ENCODE measurements at places on chromosomes 1 and 21.

DNA sequence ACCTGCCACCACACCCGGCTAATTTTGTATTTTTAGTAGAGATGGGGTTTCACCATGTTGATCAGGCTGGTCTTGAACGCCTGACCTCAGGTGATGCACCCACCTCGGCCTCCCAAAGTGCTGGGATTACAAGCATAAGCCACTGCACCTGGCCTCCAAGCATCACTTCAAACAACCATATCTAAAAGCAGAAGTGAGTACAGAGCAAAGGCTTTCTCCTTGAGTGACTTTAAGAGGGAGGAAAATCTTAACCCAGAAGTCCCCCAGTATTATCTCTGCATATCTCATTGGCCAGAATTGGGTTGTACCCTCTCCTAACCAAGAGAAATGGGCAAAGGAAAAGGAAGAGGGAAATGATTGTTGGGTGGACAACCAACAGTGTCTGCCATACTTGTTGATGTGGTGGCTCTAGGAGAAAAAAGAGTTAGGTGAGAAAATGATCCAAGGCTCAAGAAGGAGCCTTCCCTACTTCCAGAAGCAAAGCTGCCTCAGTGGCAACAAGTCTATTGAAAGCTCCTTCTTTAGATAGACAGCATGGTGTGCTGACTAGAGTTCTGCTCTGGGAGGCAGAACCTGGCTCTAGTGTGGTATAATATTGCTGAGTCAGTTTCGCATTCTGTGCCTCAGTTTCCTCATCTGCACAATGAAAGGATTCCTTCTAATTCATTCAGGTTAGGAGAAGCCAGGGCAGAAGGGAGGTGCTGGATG is 16.8 kb upstream of the FOXE3 start:
- DNase-seq, result no peak

DNA sequence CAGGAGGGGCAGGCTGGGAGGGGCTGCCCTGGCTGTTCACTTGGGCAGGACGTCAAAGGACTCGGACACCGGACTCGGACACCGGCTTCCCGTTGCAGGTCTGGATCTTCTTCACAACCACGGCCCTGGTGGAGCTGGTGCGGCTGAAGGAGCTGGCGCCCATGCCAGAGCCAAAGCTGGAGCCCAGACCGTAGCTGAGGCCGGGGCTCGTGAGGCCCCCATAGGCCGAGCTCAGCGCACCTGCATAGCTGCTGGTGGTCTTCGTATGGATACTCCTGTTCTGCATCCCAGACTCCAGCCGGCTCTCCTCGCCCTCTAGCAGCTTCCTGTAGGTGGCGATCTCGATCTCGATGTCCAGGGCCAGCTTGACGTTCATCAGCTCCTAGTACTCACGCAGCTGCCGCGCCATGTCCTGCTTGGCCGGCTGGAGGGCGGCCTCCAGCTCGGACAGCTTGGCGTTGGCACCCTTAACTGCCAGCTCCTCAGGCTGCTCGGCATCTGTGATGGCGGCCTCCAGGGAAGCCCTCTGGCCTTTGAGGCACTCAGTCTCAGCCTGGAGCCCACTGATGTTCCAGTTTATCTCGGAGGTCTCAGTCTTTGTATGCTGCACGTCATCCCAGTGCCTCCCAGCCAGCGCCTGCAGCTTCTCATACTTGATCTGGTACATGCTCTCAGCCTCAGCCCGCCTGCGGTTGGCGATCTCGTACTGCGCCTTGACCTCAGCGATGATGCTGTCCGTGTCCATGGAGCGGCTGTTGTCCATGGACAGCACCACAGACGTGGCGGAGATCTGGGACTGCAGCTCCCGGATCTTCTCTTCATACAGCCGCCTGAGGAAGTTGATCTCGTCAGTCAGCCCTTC is 15.1 kb upstream of the KLF17 start:
- DNase-seq, result no peak

DNA sequence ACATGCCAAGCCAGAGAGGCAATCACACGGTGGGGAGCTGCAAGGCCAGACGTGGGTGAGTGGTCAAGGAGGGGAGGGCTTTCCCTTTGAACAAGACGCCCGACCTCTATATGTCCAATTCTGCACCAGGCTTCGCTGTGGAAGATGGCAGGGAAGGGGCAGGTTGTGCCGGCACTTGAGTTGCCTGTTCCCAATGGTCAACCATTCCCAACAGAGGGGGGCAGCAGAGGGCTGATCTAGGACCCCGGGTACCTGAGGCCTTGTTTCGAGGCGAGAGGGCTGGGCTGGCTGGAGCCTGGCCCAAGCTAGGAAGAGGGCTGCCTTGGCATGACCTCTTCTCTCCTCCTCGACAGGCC is 64.9 kb downstream of the TMEM53 start:
- DNase-seq, result peak; percentile 25

DNA sequence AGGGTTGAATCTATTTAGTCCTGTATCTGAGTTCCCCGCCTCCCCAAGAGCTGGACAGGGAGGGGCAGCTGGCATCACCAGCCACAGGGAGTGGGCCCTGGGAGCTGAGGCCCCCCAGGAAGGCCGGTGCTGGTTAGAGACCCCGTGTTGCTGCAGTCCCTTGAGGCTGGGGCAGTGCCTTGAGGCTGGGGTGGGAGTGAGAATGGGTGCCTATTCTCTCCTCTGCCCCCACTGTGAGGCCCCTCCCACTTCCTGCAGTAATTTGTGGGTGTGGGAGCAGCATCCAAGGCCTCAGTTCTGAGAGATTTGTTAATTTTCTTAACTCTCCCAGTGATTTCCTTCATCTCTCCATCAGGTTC is 2.5 kb upstream of the TRAPPC3 start:
- peak; percentile 51 for DNase-seq

GRCh38 chr1:33298623-33299277 is 22.1 kb downstream of the A3GALT2 start:
- DNase-seq, result peak; percentile 47

DNA sequence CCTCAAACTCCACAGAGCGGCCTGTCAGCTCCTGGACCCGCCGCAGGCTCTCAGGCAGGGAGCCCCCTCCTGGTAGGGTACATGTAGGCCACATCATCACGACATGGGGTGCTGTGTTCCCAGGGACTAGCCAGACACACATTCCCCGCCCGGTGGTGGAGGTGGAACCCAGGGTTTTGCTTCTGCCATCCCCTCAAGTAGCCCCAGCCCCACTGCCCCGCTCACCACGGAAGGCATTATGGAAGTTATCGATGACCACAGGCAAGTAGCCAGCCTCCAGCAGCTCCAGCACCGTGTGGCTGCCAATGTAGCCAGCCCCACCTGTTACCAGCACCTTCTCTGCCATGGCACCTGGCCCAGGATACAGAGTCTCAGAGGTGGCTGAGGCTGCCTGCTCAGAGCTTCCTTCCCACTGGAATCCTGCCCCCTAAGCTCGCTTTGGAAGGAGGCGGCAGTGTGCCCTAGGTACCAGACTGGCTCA is 1.9 kb downstream of the GALE start:
- DNase-seq, result no peak

DNA sequence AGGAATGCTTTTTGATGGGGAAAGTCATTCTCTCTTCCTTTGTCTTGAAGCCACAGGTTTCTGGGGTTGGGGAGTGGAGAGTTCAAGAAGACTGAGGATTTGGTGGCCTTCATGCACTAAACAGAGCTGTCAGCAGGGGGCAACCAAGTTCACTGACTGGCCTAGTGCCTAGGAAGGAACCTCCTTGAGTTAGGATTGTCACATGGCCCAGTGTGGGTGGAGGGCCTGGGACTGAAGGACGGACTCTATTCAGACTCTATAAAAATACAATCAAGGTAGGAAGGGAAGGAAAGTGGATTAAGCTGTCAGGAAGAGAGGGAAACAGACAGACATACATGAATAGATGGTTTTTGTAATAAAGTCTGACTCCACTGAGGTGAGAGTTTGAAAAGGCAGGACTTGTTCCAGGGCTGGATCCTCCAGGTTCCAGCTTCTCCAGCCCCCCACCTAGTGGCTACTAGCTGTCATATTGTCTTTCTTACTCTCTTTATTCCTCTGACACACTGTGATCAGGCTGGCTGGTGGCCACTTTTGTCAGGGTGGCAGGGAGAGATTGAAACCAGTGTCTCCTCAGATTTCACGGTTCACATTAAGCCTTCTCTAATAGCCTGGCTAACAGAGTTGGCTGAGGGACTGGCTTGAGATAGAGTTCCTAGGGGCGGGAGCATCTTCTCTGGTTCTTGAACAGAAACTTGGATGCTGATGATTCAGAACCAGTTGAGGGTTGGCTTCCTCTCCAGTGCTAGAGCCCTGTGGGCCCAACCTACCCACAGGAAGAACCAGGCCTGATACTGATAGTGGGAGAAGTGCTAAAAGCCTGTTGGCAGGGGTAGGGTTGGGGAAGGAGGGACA is 4.1 kb upstream of the SH3BGRL3 start:
- DNase-seq, result peak; percentile 66

GRCh38 chr1:10730985-10731384 is 65.5 kb downstream of the CASZ1 start:
- DNase-seq, result no peak

DNA sequence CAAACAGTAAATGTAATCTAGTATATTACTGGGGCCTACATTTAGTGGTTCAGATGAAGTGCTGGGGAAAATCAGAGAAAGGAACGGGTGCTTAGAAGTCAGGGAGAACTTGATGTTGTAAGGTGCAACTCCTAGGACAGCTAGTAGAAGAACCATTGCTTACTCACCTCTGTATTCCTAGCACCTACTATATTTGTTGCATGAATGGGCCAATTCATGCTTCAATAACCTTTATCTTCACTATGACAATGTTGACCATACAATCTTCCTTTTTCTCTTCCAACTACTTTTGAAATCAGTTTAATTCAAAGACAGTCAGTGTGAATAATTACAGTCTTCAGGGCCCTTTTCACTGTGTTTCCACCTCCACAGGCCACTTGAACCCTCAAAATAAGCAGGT is 125.0 kb upstream of the DMRTA2 start:
- DNase-seq, result no peak

DNA sequence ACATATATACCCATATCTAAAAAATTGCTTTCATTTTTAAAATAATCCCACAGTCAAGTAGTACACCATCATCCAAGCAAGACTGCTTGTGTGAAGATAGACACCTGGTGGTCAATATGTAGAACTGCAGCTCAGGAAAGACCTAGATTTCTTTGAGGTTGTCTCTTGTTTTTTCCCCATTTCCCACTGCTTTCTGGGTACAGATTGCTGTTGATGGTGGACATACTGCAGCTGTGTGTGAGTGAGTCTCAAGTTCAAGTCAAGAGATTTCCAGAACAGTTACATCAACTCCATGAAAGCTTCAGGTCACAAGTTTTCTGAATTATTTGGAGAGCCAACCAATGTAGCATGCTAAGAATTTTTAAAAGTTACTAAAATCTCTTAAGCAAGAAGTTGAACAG is 306.4 kb downstream of the DUSP10 start:
- no peak for DNase-seq

DNA sequence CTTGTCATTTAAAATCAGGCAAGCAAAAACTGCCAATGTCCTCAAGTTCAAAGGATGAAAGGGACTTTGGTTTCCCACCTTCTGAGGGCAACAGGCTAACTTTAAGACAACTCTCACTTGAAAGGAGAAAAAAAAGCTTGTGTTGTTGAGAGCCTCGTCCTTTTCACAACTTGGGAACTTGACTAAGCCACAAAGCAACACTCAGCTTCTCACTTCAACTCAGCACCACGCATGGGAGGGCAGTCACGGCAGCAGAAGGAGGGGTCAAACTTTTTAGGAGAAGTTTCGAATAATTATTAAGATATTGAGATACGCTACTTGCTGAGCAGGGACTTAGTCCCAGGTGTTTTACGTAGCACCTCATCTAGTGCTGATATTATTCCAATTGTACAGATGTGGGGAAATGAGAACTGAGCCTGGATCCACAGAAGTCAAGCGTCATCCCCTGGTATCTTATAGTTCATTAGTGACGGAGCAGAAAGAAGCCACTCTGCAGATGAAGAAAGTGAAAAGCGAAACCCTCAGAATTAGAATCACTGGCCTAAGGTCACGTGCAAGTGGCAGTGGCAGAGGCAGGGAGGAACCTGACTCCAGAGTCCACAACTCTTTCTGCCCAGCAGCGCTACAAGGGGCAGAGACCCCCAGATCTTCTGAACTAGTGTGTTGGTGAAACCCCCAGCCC is 83.6 kb downstream of the JAK1 start:
- no peak for DNase-seq

GRCh38 chr1:1428174-1428573 is 7.1 kb upstream of the ANKRD65 start:
- no peak for DNase-seq

- no peak for DNase-seq
These were observed 48.6 kb downstream of the BACH1 start for GRCh38 chr21:29347274-29347681.

DNA sequence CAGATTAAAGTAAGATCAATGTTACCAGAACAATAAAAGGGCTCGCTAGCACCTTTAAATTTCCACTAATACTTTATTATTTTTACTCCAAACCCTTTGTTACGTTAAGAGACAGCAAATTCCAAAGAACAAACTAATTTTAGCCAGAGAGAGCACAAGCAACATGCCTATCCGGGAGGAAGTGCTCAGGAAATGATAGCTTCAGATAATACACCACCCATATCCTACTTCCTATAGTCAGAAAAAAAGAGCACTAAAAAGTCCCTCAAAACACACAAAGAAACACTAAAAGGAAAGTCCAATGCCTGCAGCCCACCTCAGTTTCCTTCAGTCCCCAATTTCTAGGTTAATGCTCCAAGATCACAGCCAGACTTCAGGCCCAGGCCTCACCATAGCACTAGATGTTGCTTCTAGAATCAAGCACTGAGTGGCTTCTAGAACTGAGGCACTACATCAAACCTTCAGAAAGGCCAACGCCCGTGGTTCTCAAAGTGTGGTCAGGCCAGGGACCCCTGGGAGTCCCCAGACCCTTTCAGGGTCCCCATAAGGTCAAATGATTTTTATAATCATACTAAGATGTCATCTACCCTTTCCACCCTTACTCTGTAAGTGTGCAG is 142.6 kb downstream of the PSMG1 start:
- DNase-seq, result no peak

GRCh38 chr1:30652152-30652841 is 71.1 kb downstream of the MATN1 start:
- DNase-seq, result no peak

DNA sequence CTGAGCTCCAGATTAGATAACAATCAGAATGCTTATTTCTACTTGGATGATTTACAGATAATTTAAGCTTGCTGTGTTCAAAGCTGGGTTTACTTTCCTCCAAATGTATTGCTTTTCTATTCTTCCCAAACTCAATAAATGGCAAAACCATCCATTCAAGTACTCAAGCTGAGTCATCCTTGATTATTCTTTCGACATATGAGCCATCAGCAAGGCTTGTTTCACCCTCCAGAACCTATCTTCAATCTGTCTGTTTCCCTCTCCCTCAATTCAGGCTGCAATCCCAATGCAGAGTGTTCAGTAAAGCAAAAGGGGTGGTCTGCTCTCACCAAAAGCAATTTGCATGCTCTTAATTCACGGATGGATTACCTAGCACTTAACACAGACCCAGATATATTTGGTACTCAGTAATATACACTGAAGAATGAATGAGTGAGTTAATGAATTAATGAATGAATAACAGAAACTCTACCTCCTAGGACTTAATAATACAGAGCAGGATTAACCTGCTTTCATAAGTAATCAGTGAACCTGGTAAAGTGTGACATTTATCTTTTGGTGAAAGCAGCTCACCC is 41.9 kb downstream of the DDR2 start:
- DNase-seq, result no peak
